Central memory CD8-positive, alpha-beta T cell (primary cell): ENCODE measurements at places on chromosomes 6 and 20.

GRCh38 chr6:15615802-15616201 is 47.0 kb downstream of the DTNBP1 start:
- DNase-seq: no peak

DNA sequence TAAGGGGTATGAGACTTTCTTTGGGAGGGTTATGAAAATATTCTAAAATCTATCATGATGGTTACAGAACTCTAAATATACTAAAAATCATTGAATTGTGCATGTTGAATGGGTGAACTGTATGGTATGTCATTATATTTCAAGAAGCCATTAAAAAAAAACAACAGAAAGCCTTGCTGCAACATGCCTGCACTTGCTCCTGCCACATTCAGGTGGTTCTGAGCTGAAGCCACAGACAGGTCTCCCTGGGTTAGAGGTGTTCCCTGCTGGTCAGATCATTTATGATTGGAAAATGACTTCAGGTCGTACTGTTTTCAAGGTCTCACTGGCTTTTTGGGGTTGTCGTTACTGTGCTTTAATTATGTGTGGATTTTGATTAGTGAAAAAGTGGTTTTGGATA is 13.3 kb downstream of the GMPR start:
- DNase-seq: no peak

DNA sequence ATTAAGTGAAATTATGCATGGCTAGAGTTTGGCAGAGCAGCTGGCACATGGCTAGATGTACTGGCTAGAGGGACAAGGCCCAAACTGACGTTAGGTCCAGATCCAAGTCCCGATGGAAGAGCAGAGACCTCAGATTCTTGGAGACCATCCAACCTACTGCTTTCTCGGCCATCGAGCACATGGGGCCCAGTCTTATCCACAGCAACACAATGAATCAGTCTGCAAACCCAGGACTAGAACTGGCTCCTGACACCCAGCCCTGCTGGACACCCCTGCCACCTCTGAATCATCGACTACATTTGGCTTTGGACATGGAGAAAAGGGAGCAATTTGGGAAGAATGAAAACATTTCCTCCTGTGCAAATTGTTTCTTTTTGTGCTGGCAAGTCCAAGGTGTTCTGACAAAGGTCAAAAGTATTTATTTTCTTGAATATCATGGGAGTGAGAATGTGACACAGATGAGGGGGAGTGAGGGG is 23.9 kb upstream of the YWHAB start:
- DNase-seq: no peak

DNA sequence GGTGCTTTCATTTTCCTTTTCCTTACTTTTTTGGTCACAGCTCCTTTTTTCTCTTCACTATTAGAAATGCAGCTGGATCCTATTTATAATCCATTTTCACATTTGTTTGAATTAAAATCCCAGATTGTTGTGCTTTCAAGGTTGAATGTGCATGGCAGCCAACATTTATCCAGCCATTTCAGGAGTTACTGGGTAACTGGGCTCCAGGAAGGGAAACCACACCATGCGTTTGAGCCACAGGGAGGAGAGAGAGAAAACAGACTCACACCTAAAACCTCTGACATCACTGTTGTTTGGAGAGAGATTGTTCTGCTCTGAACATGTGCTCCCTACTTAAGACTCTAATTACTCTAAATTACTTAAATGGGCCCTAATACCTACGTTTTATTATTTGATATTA is 173.4 kb downstream of the BMP2 start:
- no peak for DNase-seq

GRCh38 chr6:77015350-77015749 is 447.9 kb downstream of the HTR1B start:
- DNase-seq: no peak

GRCh38 chr6:33088258-33088930 is 12.6 kb downstream of the HLA-DPB1 start:
- no peak for DNase-seq

DNA sequence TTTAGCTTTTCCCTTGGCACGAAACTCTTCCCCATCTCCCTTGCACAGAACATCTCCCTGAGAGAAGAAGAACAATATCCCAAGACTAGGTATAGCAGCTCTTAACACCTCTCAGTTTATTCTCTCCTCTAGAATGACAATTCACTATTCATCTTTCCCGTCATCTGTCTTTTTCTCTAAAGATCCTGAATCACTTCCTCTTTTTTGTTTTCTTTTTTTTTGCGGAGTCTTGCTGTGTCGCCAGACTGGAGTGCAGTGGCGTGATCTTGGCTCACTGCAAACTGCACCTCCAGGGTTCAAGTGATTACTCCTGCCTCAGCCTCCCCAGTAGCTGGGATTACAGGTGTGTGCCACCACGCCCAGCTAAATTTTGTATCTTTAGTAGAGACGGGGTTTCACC is 574.4 kb upstream of the MAP3K7 start:
- DNase-seq: no peak

DNA sequence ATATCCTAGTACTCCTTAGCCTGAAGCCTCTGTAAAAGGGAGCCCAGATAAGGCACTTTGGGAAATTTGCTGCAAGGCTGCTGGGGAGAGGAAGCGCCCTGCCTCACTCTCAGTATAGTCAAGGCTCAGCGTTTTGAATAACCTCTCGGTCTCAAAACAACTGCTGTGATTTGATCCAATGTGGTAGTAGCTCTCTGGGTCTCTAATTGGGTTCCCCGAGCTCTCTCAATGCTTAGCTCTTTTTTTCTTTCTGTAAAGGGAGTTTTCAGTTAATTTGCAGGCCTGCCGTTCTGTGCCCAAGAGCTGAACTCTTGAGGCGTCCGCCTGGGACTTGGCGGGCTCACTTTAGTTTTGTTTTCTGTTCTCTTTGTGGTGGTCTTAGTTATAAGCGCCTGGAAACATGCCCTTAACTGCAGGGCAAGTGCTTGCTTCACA is 41.2 kb downstream of the ZHX3 start:
- no peak for DNase-seq

DNA sequence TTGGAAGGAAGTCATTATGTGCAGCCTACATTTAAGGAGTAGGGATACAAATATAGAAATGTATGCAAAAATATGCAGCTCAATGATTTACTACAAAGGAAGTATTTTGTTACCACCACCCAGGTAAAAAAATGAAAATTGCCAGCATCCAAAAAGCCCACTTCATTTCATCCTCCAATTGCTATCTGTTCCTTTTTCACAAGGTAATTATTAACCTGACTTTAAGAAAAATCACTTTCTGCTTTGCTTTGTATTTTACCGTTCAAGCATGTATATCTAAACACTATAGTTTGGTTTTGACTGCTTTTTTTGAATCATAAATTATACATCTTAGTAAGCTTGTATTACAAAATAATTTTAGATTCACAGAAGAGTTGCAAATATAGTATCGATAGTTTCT is 768.5 kb upstream of the GJE1 start:
- no peak for DNase-seq

GRCh38 chr6:27505209-27506027 is 32.5 kb upstream of the ZNF184 start:
- DNase-seq: peak; percentile 68

GRCh38 chr20:2564406-2564805 is 28.0 kb downstream of the TMC2 start:
- DNase-seq: no peak

DNA sequence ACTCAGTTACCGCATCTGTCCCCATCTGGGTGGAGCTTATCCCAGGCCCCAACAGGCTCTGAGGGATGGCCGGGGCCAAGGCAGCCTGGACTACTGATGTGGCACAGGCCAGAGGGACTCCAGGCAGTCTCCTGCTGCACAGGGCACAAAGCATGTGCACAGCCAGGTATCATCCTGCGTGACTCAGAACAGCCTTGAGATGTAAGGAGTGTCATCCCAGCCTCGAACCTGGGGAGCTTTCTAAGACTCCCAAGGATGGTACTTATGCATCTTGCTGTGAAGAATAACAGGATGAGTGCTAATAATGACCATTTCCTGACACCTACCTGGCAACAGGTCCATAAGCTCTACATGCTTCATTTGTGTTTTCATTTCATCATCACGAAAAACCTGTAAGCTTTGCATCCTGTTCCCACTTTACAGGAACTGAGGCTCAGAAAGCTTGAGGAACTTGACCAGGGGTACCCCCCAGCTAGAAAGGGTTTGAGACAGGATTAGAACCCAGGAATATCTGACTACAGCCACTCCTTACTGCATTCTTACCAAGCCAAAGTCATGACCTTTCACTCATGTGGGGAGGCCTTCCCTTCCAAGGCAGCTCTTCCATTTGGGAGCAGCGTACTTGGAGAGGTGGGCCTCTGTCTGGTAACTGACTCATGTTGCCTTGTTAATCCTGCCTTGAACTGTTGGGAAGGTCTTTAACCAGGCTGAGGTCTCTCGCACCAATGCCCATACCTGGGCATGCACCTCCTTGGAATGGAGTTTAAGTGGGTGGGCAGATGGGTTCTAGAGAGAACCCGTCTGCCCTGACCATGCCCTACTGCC is 1.9 kb downstream of the TRIB3 start:
- DNase-seq: no peak

- DNase-seq: no peak
Measured at GRCh38 chr6:110944681-110945151, 13.8 kb upstream of the GTF3C6 start.

- DNase-seq: no peak
Measured at GRCh38 chr6:1387876-1388629, 1.3 kb upstream of the FOXF2 start.

GRCh38 chr20:5656126-5656525 is 94.1 kb upstream of the SHLD1 start:
- DNase-seq: no peak

- DNase-seq: peak; percentile 31
Measured at GRCh38 chr6:137882225-137882961, 15.3 kb downstream of the TNFAIP3 start.

- DNase-seq: no peak
Measured at GRCh38 chr20:25985597-25985996, 288.9 kb upstream of the ZNF337 start.

GRCh38 chr6:26597821-26598220 is 1.1 kb downstream of the ABT1 start:
- DNase-seq: no peak

DNA sequence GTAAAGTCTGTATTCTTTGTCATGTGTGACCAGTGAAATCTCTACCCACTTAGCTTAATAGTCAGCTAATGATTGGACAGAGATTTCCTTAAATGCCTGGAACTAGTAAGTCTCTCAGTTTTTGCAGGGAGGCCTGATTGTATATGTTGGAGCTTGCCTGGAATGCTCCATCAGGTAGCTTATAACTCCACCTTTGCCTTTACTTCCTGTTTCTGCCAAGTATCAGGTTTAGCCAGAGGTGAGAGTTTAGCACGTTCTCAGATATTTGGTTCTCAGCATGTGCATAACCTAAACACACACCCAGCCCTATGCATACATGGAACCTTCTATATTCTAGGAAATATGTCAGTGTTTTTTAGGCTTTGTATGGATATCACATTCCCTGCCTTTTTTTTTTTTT is 435.3 kb downstream of the CDKAL1 start:
- DNase-seq: no peak

DNA sequence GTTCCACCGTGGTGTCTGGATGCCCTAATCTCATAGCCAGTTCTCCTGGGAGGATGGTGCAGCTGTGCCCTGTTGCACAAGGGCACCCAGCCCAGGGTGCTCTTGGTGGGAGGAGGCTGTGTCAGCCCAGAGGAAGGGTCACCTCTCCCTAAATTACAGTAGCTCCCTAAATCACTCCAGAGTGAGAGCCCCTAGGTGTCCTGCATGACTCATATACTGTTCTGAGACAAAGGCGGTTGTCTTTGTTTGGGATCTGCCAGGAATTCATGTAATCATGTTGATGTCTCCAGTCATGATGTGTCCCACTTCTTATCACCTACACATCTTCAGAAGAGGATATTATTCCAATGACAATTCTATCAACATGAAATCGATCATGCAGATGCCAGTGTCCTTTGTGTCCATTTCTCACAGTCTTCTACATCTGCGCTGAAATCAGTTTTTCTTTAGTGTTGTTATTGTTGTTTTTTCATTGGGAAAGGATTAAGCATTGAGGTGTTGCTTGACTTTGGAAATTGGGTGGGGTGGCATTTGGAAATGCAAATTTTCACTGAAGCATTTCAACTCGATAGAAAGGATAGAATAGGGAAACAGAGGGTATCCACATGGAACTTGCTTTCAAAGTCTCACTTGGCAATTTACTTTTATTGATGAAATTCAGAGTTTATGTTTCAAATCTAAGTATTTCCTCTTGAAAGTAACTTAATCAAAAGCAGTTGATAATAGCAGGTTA is 19.5 kb downstream of the PERP start:
- DNase-seq: no peak

- DNase-seq: no peak
Measured at GRCh38 chr6:44339301-44339700, 3.1 kb upstream of the SPATS1 start.

DNA sequence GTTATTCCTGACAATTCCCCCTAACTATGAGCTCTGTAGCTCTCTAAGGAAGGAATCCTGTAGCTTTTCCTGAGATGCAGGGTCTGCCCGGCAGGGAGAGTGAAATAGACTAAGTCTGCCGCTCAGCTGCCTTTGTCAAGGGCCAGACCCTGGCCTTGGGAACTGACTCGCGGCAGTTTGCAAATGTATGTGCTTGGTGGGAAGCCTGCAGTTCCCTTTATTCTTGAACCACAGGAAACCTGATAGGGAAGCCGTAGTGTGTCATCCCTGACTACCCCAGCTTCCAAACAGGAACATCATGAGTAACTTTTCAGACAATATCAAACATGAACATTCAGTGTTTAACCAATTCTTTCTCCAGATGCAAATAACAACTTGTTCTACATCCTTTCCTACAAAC is 78.7 kb upstream of the IFNGR1 start:
- no peak for DNase-seq

GRCh38 chr6:119484598-119484997 is 135.0 kb upstream of the MAN1A1 start:
- DNase-seq: no peak

DNA sequence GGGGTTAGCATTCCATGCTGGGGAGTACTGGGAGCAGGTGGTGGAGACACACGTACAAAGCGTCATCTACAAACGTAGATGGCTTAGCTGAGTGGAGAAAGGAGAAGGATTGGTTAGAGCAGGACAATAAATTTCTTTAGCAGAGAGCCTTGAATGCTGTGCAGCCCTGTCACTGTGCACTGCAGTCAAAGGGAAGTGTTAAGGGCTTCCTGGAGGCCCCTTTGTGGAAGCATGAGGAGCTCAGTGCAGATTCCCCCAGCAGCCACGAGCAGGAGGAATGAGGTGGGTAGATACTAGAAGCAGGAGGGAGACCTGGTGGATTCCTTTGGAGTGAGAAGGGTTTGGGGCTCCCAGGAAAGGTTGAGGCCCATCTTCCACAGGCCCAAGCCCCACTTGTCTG is 6.1 kb upstream of the TREML4 start:
- DNase-seq: no peak

DNA sequence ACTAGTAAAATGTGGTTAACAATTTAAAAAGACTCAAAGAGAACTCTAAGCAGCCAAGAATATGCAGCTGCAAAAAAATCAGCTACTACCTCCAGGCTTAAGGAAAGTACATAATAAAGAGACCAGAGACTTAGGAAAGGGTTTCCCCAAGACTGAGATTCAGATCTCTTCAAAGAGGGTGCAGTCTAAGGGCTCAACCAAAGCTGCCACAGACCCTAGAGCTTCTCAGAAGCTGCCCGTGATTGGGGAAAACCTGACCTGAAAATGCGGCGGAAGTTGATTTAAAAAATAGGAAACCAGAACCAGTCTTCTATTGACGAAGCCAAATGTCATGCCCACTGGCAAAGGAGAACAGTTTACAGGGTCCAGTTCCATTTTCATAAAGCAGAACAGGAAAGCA is 516.8 kb upstream of the MARCKS start:
- DNase-seq: no peak

GRCh38 chr6:19749722-19750121 is 87.4 kb upstream of the ID4 start:
- no peak for DNase-seq

GRCh38 chr20:44523746-44524145 is 1.9 kb upstream of the SERINC3 start:
- DNase-seq: no peak

- DNase-seq: no peak
Measured at GRCh38 chr6:35016502-35017321, 124.4 kb downstream of the TCP11 start.
